ENCODE measurements at places on chromosomes 2 and 18. TPM values are rescaled to one million over a fixed set of nuclear protein-coding genes. Genes with fewer than 3 reads are reported as not detected.

Gene EPHA4
- 53.3 TPM for total RNA-seq

Gene FIGN
- total RNA-seq = 21.2 TPM

GRCh38 chr2:33494155-33494779, 17.8 kb downstream of the RASGRP3 start:
- H3K27ac ChIP-seq = no peak overlapping the region
- no peaks in the 10 kb centered on the region for H3K36me3 ChIP-seq
- H3K4me3 ChIP-seq = no peak overlapping the region
- H3K27me3 ChIP-seq = no peaks in the 10 kb centered on the region
- no peaks in the 10 kb centered on the region for H3K4me1 ChIP-seq

GRCh38 chr2:241794250-241794823, 14.7 kb upstream of the NEU4 start:
- DNase-seq = no peak
- H3K36me3 ChIP-seq = no peaks in the 10 kb centered on the region
- H3K27me3 ChIP-seq = no peaks in the 10 kb centered on the region
- H3K4me3 ChIP-seq = no peak overlapping the region
- no peaks in the 10 kb centered on the region for H3K4me1 ChIP-seq

Data from thoracic aorta (tissue), 2 donors.